ENCODE measurements at places on chromosomes 13 and 19.
A peak's percentile ranks its signal among the peaks of the same experiment; 100 is the strongest.

- DNase-seq: peak; percentile 33
Measured at GRCh38 chr19:17680230-17680722, 7.9 kb downstream of the UNC13A start.

DNA sequence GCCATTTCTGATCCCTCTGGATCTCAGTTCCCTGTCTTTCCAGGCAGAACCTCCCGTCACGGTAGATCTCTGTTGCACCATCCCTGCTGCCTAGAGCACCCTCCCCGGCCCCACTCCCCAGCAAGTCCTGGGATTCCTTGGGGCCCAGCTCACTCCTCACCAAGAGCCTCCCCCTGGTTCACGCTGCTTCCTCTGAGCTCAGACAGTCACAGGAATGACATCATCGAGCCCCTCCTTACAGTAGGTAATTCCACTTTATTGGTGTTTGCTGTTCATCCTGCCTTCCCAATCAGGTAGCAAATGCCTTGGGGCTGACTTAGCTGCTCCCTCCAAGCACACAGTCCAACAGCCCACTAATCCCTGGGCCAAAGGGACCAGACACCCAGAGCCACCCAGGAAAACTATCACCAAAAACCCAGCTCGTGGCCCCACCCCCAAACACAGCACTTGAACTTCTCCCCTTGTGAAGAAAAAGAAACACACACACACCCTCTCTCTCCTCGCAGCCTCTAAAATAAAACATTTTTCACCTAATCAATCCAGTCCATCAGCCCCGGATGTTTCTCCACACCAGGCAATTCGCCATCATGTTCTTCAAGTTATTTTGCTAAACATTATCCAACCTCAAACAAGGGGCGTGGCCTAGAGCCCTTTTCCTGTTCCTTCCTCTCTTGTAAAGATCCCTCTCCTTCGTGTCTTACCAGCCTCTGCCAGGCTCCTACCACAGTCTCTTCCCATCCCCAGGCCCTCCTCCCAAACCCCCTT is 2.5 kb downstream of the NAPA start:
- DNase-seq: no peak

DNA sequence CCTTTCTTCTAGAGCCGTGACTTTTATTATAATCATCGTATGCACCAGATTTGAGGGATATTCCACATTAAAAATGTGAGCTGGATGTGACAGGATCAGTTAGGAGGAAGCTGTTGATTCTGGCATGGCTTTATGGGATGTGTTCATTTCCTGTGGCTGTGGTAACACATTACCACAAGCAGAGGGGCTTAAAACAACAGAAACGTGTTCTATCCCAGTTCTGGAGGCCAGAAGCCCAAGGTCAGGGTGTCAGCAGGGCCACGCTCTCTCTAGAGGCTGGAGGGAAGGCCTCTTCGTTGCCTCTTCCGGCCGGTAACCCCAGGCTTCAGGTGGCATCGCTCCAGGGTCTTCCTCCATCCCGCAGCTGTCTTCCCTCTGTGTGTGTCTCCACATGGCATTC is 14.5 kb downstream of the MED25 start:
- no peak for DNase-seq

GRCh38 chr13:104553186-104553585 is 1487.0 kb upstream of the SLC10A2 start:
- no peak for DNase-seq

- DNase-seq: no peak
Measured at GRCh38 chr13:20654156-20654555, 49.3 kb upstream of the IL17D start.

GRCh38 chr19:33441277-33441699 is 67.8 kb downstream of the CEBPG start:
- DNase-seq: no peak

- DNase-seq: no peak
Measured at GRCh38 chr13:60372141-60372540, 24.9 kb upstream of the TDRD3 start.

GRCh38 chr13:80946008-80946802 is 605.3 kb upstream of the SPRY2 start:
- DNase-seq: no peak

DNA sequence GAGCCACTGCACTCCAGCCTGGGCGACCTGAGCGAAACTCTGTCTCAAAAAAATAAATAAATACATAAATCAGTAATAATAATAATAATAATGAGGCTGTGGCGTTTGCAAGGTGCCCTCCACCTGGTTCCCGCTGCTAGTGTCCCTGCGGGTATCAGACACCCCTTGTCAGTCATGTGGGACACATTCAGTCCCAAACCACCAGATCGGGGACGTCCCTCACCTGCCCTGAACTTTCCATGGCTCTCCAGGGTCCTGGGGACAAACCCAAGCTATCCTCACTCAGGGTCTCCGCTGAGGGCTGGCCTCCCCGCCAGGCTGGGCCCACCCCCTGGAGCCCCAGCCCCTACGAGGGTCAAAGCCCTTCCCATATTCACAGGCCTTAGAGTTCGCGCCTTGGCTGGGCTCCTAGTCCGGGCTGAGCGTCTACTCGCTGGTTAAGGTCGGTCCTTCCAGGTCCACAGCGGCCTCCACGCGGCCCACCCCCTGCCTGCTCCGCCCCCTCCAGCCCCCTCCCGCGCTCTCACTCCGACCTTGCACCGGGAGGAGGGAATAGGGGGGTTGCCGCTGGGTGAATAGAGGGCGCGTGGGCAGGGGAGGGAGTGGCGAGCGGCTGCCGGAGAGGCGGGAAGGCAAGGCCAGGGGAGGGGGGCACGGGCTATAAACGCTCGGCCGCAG is 349 bp upstream of the KISS1R start:
- DNase-seq: no peak

DNA sequence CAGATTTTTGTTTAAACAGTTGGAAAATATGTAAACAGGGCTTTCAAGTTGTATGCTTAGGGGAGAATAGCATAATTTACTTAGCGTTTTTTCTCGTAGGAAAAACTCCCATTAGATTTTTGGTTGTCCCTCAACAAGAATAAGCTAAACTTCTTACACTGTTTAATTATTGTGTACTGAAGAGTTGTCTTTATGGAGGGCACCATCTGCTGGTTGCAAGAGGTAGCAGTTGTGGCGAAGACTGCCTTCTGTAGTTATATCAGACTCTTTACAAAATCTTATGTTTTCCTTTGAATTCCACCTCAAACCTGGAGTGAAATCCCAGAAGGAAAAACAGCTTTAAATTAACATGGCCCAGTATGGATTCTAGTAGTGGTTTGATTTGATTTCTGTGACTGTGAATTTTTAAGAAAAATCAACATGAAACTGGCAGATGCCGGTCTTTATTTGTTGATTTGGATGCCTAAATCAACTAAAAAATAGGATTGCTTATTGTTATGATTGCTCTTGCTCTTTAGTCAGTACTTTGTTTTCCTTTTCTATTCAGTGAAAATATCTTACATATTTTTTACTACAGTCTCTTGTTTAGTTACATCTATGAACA is 53.4 kb downstream of the PDS5B start:
- DNase-seq: peak; percentile 20

DNA sequence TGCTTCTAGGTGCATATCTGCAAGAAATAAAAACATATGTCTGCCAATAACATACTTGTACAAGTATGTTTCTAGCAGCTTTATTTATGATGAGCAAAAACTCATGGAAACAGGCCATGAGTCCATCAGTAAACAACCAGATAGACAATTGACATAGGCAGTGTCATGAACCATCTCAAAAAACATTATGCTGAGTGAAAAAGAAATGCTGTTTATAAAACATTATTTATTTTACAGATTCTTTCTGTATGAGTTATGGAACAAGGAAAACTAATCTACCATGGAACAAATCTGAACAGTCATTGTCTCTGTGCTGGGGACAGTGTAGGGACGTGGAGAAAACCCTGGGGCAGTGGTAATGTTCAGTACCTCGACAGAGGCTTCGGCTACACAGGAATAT is 283.9 kb downstream of the UQCRFS1 start:
- DNase-seq: no peak

DNA sequence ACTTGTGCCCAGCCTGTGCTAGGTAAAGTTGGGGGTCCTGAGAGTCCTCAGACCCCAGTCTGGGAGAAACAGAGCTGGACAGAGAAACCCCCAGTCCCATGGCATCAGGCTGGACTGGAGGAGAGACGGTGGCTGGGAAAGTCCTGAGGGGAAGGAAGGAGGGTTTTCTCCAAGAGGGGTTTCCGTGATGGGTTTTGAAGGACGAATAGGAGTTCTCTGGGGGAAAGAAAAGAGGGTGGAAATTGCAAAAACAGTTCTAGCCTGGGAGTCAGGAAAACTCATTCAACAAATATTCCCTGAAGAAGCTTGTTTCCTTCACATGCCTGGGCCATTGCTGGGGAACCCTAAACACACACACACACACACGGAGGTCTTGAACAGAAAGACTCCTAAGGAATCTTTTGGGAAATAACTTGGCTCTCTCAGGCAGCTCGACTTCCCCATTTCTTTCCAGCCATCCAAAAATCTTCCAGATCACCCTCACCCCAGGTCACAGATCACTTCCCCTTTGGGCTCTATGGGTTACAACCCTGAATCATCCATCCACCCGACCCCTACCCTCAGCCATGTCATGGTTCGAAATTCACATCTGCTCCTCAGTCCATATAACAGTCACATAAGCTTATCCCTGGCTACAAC is 47.5 kb downstream of the COLGALT1 start:
- no peak for DNase-seq

DNA sequence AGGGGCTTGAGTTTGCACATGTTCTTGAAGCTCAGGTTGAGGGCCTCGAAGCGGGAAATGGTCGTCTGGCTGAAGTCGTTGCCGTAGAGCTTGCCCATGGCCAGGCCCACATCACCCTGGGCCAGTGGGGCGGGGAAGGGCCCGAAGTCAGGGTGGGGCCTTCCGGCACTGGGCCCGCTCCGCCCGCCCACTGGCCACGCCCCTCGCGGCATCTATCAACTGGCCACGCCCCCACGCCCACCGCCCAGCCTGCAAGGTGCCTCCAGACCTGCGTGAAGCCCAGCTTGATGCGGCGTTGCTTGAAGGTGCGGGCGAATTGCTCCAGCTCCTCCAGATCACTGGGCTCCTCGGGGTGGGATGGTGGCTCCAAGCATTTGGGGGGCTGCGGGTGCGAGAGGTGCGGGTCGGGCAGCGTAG is 19.9 kb downstream of the ZNF574 start:
- DNase-seq: no peak

DNA sequence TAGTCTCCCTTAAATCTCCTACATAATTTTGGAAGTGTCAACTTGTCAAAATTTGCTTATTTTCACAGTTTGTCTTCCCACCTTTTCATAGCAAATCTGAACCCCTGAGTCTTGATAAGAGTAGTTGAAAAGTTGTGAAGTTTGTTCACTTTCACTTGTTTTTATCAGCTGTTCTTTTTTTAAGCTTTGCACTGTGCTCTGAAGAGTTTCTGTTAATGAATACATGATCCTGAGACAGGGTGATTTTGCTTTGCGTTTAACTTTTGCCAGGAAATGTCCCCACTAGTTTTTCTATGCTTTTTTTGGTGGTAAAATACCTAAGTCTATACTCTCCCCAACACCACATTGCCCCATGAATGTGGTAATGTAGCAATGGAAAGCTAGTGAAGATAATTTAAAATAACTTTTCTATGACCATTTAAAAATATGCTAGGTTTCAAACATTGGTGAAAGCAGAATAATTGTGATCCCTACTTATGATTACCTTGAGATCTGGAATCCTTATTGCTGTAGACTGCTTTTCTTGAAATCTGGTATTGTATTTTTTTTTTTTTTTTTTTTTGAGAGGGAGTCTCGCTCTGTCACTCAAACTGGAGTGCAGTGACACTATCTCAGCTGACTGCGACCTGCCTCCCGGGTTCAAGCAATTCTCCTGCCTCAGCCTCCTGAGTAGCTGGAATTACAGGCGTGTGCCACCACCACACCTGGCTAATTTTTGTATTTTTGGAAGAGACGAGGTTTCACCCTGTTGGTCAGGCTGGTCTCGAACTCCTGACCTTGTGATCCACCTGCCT is 5.4 kb downstream of the NUP58 start:
- no peak for DNase-seq

GRCh38 chr13:43934273-43934672 is 54.6 kb downstream of the LACC1 start:
- no peak for DNase-seq

DNA sequence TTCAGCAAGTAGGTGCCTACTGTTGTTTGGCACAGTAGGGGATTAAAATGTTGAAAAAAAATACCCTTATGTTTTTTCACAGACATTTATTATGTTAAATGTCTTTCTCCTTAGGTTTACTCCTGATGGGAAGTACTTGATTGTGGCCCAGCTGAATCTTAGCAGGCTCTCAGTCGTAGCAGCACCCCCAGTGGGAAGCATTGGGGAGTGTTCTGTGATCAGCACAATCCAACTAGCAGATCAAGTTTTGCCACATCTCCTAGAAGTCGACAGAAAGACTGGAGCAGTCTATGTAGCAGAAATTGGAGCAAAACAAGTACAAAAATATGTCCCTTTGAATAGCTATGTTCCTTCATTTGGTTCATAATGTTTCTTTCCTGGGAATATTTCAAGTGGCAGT is 9.3 kb downstream of the NHLRC3 start:
- no peak for DNase-seq

DNA sequence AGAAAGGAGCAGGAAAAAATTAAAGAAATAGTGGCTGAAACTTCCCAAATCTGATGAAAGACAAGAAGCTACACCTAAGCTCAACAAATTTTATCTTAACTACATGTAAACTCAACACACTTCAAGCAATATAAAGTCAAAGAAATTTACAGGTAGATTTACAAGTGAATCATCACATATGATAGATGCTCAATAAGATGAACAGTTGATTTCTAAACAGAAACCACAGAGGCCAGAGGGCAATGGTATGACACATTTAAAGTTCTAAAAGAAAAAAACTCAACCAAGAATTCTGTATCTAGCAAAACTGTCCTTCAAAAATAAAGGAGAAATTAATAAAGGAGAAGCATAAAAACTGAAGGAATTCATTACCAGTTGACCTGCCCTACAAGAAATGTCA is 39.3 kb upstream of the ZNF780A start:
- no peak for DNase-seq

DNA sequence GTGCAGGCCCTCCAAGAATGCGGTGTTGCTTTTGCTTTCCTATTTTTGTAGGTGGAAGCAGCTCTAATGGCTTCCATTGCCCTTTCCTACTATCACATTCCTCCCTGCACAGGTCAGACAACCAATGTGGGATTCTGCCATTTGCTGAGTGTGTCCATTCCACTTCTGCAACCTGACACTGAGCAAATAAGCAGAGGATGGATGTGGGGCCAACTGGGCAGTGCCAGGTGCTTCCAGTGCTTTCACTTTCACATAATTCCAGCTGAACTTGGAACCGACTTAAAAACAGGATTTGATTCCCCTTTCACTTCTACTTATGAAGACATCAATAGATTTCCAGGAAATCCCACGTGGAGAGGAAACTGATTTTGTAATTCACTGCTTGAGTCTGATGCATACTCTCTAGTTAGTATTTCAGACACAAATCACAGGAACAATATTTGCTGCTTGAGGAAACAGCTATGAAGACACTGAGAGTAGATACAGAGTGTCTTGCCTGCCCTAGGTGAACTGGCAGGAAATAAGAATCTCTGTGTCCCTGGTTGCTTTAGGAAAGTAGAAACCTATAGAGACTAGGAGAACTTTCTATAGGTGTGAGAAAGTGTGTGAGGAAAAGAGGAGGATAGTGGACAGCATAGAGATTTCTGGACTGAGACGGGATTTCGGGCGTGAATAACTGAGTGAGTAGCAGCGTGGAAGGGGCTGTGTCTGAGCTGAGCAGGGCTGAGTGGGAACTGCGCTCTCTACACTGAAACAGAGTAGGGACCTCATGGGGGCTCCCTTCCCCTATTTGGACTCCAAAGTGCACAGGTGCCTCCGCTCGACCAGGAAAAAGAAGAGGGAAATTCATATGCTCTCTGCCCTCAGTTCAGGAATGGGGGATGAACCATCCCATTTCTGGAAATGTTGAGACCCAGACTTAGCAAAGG is 22.5 kb downstream of the LGALS16 start:
- no peak for DNase-seq
